ENCODE measurements at places on chromosomes 4 and X.
A peak's percentile ranks its signal among the peaks of the same experiment; 100 is the strongest.

DNA sequence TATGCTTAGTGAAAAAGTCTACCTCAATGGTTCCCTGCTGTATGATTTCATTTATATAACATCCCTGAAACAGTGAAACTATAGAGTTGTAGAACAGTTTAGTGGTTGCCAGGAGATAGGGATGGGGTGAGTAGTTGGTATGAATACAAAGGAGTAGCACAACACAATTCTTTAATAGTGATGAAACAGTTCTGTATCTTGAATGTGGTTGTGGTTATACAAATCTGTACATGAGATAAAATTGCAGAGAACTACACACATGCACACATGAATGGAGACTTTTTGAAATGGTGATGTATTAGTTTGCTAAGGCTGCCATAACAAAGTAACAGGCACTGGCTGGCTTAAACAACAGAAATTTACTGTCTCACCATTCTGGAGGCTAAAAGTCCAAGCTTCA is 677.1 kb downstream of the ADGRL3 start:
- DNase-seq: no peak

- no peak for DNase-seq
Observed at GRCh38 chrX:79336869-79337815, 30.0 kb downstream of the ITM2A start.

DNA sequence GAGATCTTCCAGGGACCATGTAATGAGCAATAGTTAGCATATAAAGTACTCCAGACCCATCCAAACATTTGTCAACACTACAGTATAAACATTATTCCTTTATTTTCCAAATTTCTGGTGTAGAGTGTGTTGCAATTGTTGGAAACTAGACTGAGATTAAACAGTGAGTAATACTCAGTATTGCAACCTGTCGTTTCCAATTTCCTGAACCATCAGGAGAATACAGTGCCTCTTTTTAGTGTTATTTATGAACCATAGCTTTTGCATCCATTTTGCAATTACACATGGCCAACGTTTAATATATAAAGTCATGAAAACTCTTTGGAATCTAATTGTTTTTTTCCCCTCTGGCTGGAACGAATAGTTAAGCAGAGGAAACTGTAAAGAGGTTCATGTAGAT is 58.3 kb upstream of the DHRSX start:
- DNase-seq: no peak

- DNase-seq: no peak
Observed at GRCh38 chr4:122503214-122503613, 46.7 kb upstream of the IL2 start.

GRCh38 chrX:53262918-53263394 is 18.4 kb downstream of the IQSEC2 start:
- DNase-seq: no peak

DNA sequence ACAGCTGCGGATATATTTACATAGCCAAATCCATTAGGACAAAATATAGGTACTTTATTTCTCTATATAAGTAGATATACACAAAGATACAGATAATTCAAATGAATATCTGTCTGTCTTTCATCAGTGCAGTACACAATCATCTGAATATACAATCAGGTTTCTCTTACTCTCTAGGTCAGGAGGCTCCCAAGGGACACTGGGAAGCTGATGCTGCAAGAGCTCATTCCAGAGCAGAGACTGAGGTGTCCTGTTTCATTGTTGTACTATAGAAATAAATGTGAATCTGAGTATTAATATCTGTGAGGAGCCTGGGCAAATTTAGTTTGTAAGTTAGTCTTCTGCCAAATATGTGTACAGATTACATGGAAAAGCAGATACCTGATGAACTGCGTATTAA is 4.2 kb downstream of the TLL1 start:
- no peak for DNase-seq

DNA sequence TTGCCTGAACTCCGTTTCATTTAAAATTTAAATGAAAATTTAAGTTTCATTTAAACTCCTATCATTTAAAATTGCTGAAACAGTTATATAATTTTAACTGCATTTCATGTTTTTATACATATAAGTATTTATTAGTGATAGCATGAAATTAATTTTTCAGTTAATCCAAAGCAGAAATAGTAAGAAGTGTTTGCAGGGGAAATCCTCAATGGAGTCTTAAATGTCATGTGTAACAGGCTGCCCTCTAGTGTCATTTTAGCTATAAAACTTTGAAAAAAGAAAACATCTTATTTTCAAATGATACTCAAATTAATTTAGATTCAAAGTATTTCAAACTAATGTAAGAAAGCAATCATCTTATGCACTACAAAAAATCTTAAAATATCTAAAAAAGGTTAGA is 27.2 kb downstream of the TAPT1 start:
- DNase-seq: no peak

DNA sequence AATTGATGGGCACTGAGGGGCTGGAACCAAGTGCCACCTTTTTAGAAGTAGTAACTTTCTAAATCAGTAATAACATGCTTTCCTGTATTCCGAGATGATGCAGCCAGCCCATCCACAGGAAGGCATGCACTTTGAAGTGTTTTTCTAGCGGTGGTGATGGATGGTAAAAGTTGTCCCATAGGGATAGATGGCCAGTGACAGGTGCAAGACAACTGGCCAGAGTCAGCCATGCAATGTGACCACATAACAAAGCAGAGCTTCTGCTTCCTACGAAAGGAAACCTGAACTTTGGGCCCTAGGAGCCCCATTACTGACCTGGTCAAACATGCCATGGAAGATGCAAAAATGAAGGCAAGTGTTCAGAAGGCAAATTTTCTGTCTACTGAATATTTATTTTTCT is 72.3 kb downstream of the NR3C2 start:
- DNase-seq: no peak

DNA sequence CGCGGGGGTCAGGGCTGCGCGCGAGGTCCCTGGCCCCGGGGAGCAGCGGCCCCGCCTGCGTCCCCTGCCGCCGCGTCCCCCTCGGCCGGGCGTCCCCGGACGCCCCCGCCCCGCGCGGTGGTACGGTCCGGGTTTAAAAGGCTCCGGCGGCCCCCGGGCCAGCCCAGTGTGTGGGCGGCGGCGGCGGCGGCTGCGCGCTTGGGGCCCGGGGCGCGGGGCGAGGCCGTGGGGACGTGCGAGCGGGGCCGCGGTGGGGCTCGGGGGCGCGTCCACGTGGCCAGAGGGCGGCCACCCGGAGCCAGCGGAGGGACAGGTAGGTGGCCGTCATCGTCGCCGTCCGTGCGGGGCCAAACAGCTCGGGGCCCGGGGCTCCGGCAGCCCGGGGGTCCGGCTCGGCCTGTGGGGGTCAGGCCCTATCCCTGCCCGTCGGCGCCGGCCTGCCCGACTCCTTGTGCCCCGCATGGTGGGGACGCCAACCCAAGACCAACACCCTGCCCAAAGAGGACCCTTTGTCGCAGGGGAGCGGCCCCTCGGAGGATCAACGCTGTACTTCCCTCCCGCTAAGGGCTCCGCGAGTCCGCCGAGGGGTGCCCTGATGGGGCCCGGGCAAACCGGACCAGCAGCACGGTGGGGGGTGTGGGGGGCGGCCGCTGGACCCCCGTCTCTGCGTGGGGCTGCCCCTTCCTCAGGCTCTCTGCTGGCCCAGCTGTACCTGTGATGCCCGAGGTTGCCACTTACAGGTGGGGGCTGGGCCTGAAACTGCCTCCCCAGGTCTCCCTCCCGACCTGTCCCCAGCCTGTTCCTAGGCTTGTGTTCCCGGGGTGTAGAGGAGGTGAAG is at the start of gene PLXNA3:
Gene PLXNA3 (plus strand): TSS at position 166 of the 838 bp plus-strand sequence. CDS start 1,903 bp downstream, outside the sequence.
- peak; percentile 50 for DNase-seq

GRCh38 chr4:2515830-2516550 is 20.5 kb upstream of the FAM193A start:
- no peak for DNase-seq

- DNase-seq: no peak
Observed at GRCh38 chrX:137194164-137194563, 160.4 kb upstream of the GPR101 start.

DNA sequence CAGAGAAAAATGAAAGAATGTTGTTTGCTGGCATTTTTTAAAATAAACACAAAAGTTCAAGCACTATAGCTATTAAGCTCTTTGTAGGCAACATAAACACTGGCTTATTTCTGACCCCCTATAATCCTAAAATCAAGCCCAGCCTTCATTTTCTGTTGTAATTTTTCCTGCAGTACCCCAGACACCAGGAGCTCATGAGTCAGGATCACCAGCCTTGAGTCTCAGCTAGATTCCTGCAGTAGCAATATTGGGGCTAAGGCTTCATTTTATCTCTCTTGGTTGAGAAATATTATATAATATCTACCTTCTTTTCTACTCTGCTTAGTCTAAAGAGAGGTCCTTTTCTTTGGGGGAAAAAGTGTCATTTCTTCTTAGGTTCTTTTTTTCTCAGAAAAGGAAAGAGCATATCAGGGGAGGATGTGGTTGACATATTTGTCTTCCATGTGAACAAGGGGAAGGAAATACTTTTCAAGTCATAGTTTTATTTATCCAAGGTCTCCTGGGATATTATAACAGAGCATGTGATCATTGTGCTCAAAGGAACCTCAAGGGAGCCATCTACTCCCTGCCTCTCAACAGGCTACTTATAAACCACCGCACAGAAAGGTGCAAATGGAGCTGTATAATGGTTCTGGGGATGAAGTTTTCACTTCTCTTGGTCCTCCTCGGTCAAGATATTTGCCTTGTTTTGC is 678.3 kb upstream of the NR3C2 start:
- no peak for DNase-seq

- no peak for DNase-seq
Observed at GRCh38 chr4:7394681-7395451, 39.9 kb downstream of the PSAPL1 start.

GRCh38 chr4:132691668-132692067 is 457.4 kb upstream of the PCDH10 start:
- no peak for DNase-seq

DNA sequence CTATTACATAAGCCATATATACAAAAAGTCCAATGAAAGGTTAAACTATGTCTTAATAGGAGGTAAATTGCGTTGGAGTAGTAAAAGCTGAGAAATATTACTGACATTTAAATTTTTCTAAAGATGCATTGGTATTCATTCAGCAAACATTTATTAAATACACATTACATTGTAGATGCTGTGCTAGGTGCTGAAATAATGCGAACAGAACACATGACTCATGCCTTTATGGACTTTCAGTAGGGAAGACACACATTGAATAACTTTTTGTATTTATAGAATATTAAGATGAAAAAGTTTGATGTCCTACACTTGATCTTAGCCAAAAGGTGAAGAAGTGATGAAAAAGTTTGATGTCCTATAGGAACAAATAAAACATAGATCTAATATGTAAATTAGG is 871.1 kb upstream of the SLIT2 start:
- DNase-seq: no peak

DNA sequence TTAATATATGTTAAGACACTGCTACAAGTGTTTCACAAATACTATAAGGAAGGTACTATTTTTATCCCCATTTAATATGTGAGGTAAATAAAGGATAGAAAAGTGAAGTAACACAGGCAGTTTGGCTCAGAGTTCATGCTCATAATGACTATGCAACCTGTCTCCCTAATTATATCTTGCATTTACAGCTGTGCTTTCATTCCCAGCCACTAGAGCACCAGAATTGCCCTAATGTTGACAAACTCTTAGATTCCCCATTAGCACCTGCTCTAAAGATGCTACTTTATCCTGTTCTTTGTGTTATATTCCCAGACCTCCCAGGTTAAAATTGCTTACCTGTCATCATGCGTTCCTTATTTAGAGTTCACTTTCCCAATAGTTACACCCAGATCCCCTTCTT is 833.6 kb downstream of the CCSER1 start:
- DNase-seq: no peak

DNA sequence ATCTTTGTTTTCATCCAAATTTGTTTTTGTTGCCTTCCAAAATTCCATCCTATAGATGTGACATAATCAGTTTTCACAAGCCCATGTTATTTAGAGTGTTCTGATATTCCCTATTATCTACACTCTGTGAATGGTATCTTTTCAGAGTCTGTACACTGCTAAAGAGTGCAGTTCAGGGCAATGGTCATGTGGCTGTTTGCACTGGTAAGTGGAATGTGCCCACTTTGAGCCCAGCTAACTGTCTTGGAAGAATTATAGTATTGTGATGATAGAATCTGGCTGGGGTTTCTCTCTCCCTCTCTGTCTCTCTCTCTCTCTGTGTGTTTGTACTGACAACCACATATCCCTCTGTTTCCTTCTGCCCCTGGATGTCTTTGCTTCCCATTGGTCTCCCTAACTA is 37.4 kb upstream of the BEX4 start:
- no peak for DNase-seq

DNA sequence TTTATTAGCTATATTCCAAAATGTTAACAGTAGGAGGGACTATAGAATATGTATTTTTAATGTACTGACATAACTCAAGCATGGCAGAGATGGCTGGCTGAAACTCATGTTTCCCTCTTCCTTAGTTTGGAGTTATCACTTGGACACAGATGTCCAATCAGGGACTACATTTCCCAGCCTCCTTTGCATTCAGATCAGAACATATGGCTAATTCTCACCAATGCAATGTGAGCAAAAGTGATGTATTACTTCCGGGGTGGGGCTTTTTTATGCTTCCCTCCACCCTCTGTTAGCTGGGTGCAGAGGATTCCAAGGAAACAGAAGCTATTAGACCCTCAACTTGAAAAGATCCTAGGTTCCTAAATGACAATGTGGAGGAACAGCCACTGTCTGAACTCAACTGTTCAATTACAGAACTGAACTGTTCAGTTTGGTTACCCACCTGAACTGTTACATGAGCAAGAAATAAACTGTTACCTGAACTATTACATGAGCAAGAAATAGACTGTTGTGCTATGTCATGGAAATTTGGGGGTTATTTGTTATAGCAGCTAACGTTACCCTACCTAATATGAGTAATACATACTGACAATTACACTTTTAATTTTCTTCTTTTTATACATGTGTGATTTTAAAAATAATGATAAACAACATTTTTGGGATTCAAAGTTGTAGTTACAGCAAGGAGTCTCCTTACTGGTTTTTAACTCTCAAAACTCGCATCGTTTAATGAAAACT is 29.6 kb upstream of the ERVMER34-1 start:
- no peak for DNase-seq

- no peak for DNase-seq
Observed at GRCh38 chrX:153365670-153366069, 31.7 kb downstream of the ZNF275 start.

- no peak for DNase-seq
Observed at GRCh38 chr4:113811359-113811758, 49.8 kb upstream of the CAMK2D start.

- DNase-seq: no peak
Observed at GRCh38 chr4:76028350-76028765, 5.1 kb upstream of the CXCL10 start.

DNA sequence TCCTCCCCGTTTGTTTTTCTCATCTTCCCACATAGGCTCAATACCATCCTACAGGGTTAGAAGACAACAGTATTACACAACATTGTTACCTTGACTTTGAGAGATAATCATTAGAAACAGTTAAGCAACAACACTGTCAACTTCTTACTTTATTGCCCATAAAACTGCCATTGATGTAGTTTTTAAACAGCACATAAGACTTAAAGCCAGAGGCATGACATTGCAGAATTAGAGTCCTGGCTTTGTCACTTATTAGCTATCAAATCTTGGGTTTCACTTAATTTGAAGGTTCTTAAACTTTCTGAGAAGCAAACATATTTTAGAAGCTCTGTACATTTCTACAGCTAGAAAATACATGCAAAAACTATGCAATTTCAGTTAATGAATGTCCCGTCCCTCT is 41.8 kb downstream of the EIF4E start:
- no peak for DNase-seq

- no peak for DNase-seq
Observed at GRCh38 chrX:81378560-81378959, 176.7 kb downstream of the SH3BGRL start.

All from activated T-helper 1 cell treated with Interleukin-2 at 50 U/mL for 16 hours (primary cell).